Lung (tissue), 17 donors: ENCODE measurements at places on chromosomes 1 and 21. TPM values are rescaled to one million over a fixed set of nuclear protein-coding genes. Genes with fewer than 3 reads are reported as not detected.
A peak's percentile ranks its signal among the peaks of the same experiment; 100 is the strongest.

Gene SUCO
- 10.2 TPM for polyA plus RNA-seq

DNA sequence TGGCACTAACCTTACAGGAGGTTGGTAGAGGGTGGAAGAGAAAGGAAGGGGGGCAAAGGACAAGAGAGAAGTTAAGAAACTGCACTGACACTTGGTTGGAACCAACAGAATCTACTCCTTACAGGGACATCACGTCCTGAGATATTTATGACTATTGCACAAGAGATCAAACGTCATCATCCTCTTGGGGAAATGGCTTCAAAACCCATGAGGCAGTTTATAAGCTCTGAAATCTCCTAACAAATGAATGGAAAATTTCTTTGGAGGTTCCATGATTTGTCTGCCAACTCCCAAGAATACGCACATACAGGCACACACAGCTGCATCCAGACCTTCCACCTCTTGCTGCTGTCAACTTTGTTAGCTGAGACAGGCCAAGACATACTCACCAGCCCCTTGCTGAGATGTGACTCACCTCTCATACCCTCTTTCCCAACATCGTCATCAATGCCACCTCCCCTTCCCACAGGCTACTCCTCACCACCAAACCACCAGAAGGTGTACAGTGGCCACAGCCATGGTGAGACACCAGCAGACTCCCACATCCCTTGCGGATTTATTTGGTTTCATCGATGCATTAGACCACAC lies 135.5 kb downstream of the SETD4 start:
- no peak for DNase-seq

DNA sequence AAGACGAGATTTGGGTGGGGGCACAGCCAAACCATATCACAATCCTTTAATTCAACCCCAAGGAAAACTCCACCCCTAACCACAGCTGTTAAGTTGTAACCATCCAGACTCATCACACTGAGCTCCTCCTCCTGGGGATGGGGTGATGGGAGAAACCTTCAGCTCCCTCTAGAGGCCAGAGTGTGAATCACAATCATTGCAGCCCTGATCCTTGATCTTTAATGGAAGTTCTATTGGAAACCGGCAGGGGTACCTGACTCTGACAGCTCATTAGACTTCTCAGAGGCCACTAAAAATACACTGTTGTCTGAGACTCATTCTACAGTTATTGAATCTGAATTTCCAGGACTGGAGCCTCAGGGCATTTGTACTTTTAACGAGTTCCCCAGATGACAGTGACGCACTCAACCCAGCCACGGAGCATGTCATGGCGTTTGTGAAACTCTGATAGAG lies 127.2 kb downstream of the IGSF21 start:
- peak; percentile 11 for DNase-seq

GRCh38 chr1:1788646-1789431 lies 10.6 kb upstream of the NADK start:
- DNase-seq = no peak

DNA sequence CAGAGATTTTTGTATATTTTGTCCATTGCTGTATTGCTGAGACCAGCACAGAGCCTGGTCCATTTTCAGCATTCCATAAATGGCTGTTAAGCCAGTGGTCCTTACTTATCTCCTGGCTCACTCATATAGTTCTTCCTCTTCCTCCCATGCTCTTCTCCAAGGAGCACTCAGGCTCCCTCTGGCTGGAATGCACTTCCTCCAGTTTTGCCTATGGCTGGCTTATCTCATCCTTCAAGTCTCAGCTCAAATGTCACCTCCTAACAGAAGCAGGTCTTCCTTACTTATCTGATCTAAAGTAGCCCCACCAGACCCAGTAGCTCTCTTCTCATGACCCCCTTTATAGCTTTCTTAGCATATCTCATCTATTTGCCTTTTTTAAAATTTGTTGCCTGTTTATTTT lies 146.9 kb downstream of the SLC30A10 start:
- DNase-seq = no peak

- no peak for DNase-seq
Observed at GRCh38 chr1:54705153-54705552, 10.5 kb upstream of the TTC4 start.
